Psoas muscle (tissue), 8 donors: ENCODE measurements at places on chromosomes 3 and 15. TPM values are rescaled to one million over a fixed set of nuclear protein-coding genes. Genes with fewer than 3 reads are reported as not detected.

DNA sequence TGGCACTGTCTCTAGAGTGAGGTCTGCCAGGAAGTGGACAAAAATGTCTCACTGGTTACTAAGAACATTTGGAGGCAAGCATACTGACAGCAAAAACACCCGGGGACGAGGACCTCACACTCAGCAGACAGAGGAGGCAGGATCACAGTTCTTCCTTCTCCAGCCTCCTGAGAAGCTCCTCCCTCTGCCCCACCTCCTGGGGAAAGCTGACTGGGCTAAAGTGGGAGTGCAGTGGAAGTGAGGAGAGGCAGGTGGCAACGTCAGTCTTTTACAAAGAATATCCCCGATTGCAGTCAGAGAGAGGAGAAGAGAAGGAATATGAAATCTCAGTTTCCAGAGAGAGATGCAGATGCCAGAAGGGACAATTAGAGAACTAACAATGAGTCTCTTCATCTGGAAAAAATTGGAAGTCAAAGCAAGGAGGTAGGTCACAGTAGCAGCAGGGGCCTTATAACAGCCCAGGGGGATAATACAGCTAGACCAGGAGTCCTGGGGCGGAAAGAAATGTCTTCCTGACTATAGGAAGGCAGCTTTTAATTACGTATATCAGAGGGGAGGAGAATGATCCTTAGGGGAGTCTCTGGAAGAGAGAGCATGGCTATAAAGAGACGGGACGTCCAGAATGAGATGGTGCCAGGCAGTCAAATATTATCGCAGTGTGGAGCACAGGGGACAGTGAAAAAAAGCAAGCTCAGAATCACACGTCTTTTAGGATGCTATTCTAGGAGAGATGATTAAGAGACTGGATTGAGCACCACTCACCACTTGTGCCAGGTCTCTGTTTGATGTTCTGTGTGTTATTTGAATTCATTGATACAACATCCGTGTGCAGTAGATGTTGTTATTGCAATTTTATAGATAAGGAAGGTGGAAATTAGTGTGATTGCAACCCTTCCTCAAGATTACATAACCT, 47.2 kb downstream of the LEO1 start:
- no peaks in the 10 kb centered on the region for H3K27me3 ChIP-seq
- DNase-seq = no peak
- peaks cover 3% of the 10 kb centered on the region for H3K36me3 ChIP-seq
- H3K4me1 ChIP-seq = no peaks in the 10 kb centered on the region

- H3K27me3 ChIP-seq = peaks cover 40% of the 10 kb centered on the region
Measured at GRCh38 chr3:158106766-158107471, 699 bp upstream of the SHOX2 start.

- peaks cover 16% of the 10 kb centered on the region for H3K36me3 ChIP-seq
- peaks cover 19% of the 10 kb centered on the region for H3K4me1 ChIP-seq
- no peak for DNase-seq
Measured at GRCh38 chr3:14133188-14133800, 8.4 kb downstream of the TMEM43 start.

DNA sequence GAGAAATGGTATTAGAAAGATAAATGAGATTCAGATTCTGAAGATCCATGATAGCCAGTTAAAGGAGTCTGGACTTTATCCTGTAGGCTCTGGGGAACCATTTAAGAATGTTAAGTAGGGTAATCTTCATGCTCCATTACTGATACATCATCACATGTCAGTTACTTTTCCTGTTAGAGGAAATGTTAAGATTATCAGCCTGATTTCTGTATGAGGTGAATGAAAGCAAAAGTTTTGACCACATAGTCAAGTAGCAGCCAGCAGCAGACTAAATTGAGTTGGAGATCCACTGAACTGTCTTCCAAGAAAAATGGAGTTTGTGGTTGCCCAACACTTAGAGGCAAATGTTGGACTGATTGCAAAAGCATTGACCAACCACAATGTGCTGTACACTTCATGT, 4.7 kb upstream of the COPB2 start:
- no peaks in the 10 kb centered on the region for H3K36me3 ChIP-seq
- H3K4me1 ChIP-seq = peaks cover 26% of the 10 kb centered on the region
- H3K27ac ChIP-seq = no peak overlapping the region
- no peak overlapping the region for H3K4me3 ChIP-seq
- no peak for DNase-seq

The SST gene
- total RNA-seq = not detected
